OCI-LY7 (cell line): ENCODE measurements at places on chromosomes 5 and 9.
A peak's percentile ranks its signal among the peaks of the same experiment; 100 is the strongest.

- DNase-seq, result no peak
Observed at GRCh38 chr9:110707419-110707818, 38.8 kb downstream of the MUSK start.

- DNase-seq, result no peak
Observed at GRCh38 chr5:10289353-10289752, 18.3 kb downstream of the CMBL start.

GRCh38 chr5:74111764-74112163 lies 485.8 kb downstream of the ARHGEF28 start:
- DNase-seq, result no peak

DNA sequence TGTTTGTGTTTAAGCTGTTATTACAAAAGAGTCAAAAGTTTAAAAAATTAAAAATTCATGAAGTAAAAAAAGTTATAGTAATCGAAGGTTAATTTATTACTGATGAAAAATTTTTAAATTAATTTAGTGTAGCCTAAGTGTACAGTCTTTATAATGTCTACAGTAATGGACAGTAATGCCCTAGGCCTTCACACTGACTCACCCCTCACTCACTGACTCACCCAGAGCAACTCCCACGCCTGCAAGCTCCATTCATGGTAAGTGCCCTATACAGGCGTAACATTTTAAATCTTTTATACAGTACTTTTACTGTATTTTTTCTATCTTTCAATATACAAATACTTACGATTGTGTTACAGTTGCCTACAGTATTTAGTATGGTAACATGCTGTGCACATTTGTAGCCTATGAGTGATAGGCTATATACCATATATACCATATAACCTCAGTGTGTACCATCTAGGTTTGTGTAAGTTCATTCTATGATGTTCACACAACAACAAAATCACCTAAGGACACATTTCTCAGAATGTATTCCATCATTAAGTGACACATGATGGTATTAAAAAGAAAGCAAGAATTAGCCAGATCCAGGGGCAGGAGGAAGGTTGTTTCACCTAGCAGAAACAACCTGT lies 40.1 kb downstream of the DCAF10 start:
- no peak for DNase-seq

- DNase-seq, result no peak
Observed at GRCh38 chr9:131404581-131404980, 10.7 kb downstream of the PRRC2B start.

DNA sequence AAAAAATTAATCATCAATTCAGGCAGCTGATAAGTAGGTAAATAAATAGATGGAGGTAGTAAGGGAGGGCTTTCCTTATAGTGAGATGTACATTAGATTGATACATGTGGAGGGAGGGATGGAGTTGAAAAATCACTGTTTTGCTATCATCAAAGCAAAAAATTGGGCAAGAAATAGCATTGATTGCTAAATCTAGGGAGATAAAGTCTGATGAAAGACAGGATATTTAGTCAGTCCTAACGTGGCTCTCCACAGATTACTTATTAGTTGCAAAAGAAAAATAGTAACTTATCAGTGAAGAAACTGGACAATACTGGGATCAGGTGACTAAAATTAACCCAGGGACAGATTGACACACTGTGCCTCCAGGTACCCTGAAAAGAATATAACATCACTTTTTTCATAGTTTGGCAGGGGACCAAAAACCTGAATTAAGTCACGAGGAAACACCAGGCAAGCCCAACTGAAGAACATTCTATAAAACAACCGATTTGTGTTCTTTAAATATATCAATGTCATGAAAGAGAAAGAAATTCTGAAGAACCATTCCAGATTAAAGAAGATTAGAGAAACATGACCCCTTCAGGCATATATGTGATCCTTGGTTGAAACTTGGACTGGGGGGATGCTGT lies 27.1 kb upstream of the GOLPH3 start:
- no peak for DNase-seq

DNA sequence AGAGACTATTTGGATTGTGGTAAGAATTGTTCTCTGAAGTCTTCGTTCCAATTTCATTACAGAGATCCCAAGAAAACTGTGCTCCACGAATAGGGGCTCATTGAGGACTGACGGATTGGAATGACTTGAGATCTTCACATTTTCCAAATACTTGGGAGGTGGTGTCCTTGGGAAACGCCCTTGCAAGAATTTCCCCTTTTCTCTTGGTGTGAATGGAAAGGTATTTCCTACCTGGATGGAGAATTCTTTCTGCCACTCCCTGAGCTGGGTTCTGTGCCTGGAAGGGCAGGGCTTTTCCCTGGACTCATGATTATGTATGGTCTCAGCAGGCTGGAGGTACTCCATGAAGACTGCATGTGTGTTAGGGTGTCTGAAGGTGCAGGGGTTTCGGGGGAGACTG lies 53.9 kb downstream of the SNX18 start:
- DNase-seq, result no peak

DNA sequence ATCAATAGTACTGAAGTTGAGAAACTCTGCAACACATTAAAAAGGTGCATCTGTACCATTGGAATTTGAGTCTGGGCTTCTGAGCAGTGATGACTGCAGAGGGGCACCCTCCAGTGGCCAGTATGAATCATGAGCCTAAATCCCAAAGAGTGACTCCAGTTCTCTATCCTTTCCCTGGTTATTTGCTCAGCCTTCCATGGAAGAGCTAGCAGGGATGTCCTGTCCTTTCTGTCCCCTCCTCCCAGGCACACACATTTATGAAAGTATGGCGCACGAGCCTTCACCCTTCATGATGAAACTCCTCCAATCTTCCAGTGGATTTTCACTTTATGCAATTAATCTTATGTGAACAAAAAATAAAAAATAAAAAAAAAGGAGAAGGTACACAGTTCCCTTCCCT lies 81.0 kb downstream of the ESM1 start:
- no peak for DNase-seq

DNA sequence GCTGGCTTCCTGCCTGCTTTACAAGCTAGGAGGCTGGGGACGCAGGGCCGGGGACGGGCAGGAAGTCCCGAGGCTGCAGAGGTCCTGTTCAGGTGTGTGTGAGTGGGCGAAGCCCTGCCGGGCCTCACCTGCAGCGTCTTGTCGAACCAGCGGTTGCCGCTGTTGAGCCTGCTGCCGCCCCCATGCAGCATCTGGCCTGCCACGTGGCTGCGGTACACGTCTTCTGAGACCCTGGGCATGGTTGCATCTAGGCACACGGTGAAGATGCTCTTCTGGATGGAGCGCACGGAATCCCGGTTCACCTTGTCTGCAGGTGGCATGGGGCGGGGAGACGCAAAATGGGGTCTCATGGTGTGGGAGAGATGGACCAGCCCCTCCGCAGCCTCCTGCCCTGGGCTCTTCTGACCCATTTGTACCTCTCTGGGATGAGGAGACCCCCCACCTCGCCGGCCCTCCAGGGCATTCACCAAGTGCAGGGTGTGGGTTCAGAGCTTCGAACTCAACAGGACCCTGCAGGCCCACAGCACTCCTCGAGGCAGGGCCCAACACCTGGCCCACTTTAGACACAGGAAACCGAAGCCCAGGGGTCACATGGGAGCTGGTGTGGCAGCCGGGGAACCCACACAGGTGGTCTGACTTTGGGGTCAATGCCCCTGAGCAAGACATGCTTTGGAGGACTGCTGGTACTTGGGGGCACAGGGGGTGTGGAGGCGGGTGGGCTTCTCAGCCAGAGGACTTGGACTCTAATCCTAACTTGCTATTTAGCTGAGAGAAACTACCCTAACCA lies 10.0 kb downstream of the CRAT start:
- peak; percentile 56 for DNase-seq

GRCh38 chr9:71119746-71120145 lies 1.7 kb downstream of the TRPM3 start:
- DNase-seq, result no peak

GRCh38 chr5:61467766-61468482 lies 135.9 kb downstream of the ZSWIM6 start:
- no peak for DNase-seq

DNA sequence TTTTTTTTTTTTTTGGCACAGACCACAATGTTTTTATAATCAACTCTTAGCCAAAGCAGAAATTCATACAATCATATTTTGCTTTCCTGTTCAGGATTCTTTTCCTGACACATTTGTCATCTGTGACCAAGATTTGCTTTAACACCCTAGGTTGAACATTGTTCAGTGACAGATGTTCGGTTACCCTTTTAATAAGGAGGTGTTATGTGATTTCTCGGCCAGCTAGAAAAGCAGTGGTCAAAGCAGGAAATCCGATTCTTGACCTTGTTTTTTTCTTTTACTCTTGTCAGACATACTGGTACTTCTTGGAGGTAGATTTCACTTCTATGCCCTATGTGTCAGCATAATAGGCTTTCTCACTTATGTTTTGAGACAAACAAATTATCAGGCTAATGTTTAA lies 335.3 kb upstream of the ACTBL2 start:
- no peak for DNase-seq

DNA sequence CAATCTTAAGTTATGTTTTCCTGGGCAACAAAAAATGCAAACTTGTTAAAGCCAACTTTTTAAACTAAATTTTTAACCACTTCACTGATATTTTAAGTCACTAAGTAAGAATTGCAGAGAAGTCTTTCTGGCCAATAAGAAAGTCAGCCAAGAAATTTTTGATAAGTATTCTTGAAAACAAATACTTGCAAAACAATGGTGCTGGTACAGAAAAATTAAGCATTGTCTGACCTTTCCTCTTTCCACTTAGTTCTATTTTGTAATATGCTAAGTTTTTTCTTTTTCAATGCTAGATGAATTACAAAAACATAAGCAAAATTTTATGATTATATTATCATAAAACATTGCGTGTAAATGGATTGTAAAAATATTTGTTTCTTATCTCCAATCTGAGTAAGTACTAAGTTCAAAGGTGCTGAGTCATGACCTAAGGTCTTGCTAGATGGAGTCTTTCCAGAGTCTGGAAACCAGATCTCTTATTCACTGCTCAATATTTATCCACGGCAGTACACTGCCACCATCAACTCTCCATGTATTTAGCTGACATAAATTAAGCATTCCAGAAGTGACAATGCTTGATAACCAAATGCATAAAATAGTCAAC lies 139.7 kb downstream of the MEF2C start:
- DNase-seq, result no peak
